Amniotic stem cell (primary cell): ENCODE measurements at places on chromosomes 2 and 18.

- DNase-seq, result no peak
Observed at GRCh38 chr2:217327953-217328621, 468.2 kb upstream of the TNP1 start.

DNA sequence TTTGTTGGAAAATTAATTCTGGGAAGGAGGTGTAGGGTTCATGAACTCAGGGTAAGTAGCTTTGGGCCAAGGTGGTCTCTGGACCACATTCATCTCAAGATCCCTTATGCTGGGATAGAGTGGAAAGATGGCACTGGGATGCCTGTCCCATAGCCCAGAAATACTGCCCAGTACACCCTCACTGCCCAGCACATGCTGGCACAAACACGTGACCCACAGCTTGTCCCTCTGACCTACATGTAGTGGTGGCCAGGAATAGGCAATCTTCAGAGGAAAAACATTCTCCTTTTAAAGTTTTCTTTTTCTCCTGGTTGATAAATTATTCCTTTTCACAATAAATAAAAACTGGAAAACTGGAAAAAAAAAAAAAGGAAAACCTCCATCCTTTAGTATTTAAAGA lies 135.6 kb upstream of the ACAA2 start:
- DNase-seq, result no peak

- no peak for DNase-seq
Observed at GRCh38 chr2:63000801-63001200, 49.8 kb upstream of the OTX1 start.

DNA sequence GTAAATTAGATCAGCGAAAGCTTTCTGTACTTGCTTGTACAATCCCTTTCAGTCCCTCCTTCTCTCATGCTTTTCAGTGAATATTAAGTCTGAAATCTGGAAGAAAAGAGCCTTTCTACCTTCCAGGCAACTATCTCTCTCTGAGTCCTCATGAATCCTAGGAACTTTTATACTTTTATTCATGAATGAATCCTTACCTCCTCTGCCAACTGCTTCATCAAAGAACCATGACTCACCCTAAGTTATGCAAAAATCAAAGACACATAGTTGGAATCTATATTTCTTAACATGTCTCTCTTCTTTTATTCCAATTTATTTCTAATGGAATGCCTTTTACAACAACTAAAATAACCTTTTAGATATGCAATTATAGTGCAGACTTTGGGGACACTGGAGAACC lies 394.2 kb downstream of the CLIP4 start:
- no peak for DNase-seq

DNA sequence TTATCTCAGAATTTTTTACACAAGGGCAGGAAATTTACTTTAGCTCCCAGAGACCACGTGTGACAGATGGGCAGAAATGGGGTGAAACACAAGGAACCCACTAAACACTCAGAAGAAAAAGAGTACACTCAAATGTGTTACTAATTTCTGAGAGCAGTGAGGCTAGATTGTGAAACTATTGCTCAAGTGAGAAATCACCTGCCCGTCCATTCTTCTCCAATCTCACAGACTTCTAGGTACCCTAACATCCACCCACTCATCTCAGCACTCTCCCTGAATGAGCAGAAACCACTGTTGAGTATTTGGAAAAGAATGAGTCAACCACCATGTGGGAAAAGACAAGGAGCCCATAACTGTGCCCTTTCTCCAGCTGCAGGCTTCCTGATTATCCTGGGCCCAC lies 293.0 kb upstream of the CDH2 start:
- no peak for DNase-seq

DNA sequence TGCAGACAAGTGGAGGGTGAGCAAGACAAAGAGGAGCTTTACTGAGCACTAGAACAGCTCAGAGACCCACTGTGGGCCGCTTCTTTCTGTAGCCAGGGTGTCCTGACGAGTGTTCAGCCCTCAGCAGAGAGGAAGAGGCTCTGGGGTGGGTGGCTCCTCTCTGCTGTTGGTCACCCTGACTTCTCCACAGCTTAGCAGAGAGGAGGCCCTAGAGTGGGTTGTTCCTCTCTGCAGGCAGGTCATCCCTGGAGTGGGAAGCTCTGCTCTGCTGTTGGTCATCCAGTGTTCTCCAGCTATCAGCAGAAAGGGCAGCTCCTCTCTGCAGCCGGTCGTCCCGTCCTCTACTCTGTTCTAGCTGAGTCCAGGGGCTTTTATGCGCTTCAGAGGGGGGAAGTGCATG lies 286.5 kb downstream of the ICOS start:
- DNase-seq, result no peak

DNA sequence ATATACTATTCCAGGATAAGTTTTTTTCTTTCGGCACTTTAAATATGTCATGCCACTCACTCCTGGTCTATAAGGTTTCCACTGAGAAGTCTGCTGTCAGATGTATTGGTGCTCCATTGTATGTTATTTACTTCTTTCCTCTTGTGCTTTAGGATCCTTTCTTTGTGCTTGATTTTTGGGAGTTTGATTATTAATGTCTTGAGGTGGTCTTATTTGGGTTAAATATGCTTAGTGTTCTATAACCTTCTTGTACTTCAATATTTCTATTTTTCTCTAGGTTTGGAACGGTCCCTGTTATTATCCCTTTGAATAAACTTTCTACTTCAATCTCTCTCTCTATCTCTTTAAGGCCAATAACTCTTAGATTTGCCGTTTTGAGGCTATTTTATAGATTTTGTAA lies 28.3 kb downstream of the STPG4 start:
- DNase-seq, result no peak

DNA sequence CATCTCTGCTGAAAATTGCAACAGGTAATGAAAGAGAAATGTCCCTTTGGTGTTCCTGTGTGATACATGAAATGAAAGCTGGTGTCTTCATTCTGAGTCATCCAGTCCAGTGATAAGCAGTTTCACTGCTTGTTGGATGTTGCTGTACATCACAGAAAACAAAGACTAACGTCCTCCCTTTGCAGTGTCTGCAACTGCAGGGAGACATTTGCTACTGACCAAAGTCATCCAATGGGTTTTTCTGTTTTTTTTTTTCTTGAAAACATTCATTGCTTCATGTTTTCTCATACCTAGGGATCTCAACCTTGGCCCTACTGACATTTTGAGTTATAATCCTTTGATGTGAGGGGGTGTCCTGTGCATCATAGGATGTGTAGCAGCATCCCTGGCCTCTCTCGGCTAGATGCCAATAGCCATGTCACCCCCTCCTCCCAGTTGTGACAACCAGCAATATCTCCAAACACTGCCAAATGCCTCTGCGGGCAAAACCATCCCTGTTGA lies 63.6 kb upstream of the FZD5 start:
- DNase-seq, result no peak

- no peak for DNase-seq
Observed at GRCh38 chr2:45190481-45190942, 181.3 kb upstream of the SIX2 start.
